ENCODE measurements at places on chromosomes 6 and 20. TPM values are rescaled to one million over a fixed set of nuclear protein-coding genes. Genes with fewer than 3 reads are reported as not detected.
A peak's percentile ranks its signal among the peaks of the same experiment; 100 is the strongest.

Gene OPRL1
- total RNA-seq = 1.0 TPM

GRCh38 chr20:60453388-60454246, 495.4 kb downstream of the CDH26 start:
- H3K27ac ChIP-seq = no peak overlapping the region
- DNase-seq = no peak
- no peaks in the 10 kb centered on the region for H3K4me1 ChIP-seq
- no peaks in the 10 kb centered on the region for H3K36me3 ChIP-seq

GRCh38 chr6:37777272-37777834, 42.2 kb upstream of the ZFAND3 start:
- no peaks in the 10 kb centered on the region for H3K36me3 ChIP-seq
- no peak for DNase-seq
- no peak overlapping the region for H3K4me3 ChIP-seq
- no peaks in the 10 kb centered on the region for H3K4me1 ChIP-seq
- H3K27me3 ChIP-seq = peaks cover under 1% of the 10 kb centered on the region

- no peak overlapping the region for H3K27ac ChIP-seq
- no peaks in the 10 kb centered on the region for H3K27me3 ChIP-seq
- DNase-seq = peak; percentile 79
- no peaks in the 10 kb centered on the region for H3K36me3 ChIP-seq
- H3K4me3 ChIP-seq = no peak overlapping the region
Measured at GRCh38 chr6:157860505-157860991, 37.5 kb downstream of the SNX9 start.

Gene CTCFL
- not detected for total RNA-seq

DNA sequence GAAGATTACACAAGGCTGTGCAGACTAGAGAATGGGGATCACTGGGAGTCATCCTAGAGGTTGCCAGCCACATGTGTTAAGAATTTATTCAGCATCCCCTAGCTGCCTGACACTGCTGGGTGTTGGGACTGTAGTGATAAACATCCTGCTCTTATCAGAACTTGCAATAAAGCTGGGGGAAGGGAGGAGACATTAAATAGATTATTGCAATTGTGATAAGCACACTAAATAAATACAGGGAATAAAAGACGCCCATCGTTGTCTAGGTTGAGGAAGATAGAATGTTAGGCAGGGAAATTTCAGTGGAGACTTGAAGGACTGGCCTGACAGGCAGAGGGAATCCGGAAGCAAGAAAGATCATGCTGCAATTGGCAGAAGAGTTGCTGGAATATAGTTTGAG, 33.2 kb upstream of the TRAM2 start:
- H3K27me3 ChIP-seq = no peaks in the 10 kb centered on the region
- no peak for DNase-seq
- no peaks in the 10 kb centered on the region for H3K4me1 ChIP-seq
- no peak overlapping the region for H3K27ac ChIP-seq

Gene DAAM2
- total RNA-seq = not detected

DNA sequence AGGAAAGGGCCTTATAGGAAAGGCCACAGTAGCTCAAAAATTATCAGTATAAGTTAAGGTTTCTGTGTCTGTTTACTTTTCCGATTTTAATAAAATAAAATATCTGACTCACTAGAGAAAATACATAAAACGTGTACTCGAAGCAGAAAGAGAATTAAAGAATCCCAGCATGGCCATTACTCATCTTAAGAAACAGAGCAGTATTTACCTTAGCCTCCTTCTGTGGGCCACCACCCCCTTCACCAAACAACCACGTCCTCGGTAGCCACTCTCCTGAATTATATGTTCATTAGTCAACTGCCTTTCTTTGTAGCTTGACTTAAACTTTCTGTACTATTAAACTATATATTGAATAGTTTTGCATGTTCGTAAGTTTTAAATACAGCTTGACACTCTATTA, 72.2 kb upstream of the SPTLC3 start:
- H3K27me3 ChIP-seq = no peaks in the 10 kb centered on the region
- H3K4me1 ChIP-seq = no peaks in the 10 kb centered on the region
- DNase-seq = no peak
- H3K36me3 ChIP-seq = no peaks in the 10 kb centered on the region

GRCh38 chr20:36887752-36888090, 11.8 kb downstream of the TLDC2 start:
- no peak overlapping the region for H3K4me3 ChIP-seq
- DNase-seq = no peak
- peaks cover 37% of the 10 kb centered on the region for H3K36me3 ChIP-seq

Gene BNIP5
- total RNA-seq = not detected

Gene TNFRSF6B
- 2.5 TPM for total RNA-seq

GRCh38 chr6:154306696-154307095, 49.9 kb downstream of the IPCEF1 start:
- H3K36me3 ChIP-seq = no peaks in the 10 kb centered on the region
- no peak overlapping the region for H3K27ac ChIP-seq
- DNase-seq = no peak
- H3K4me3 ChIP-seq = no peak overlapping the region
- peaks cover 6% of the 10 kb centered on the region for H3K4me1 ChIP-seq

Gene OR2B6
- not detected for total RNA-seq

- H3K27ac ChIP-seq = no peak overlapping the region
- peaks cover 31% of the 10 kb centered on the region for H3K4me1 ChIP-seq
- H3K27me3 ChIP-seq = peaks cover 40% of the 10 kb centered on the region
Measured at GRCh38 chr6:21593927-21594415, 420 bp downstream of the SOX4 start.

Gene SPDEF
- total RNA-seq = 0.17 TPM

DNA sequence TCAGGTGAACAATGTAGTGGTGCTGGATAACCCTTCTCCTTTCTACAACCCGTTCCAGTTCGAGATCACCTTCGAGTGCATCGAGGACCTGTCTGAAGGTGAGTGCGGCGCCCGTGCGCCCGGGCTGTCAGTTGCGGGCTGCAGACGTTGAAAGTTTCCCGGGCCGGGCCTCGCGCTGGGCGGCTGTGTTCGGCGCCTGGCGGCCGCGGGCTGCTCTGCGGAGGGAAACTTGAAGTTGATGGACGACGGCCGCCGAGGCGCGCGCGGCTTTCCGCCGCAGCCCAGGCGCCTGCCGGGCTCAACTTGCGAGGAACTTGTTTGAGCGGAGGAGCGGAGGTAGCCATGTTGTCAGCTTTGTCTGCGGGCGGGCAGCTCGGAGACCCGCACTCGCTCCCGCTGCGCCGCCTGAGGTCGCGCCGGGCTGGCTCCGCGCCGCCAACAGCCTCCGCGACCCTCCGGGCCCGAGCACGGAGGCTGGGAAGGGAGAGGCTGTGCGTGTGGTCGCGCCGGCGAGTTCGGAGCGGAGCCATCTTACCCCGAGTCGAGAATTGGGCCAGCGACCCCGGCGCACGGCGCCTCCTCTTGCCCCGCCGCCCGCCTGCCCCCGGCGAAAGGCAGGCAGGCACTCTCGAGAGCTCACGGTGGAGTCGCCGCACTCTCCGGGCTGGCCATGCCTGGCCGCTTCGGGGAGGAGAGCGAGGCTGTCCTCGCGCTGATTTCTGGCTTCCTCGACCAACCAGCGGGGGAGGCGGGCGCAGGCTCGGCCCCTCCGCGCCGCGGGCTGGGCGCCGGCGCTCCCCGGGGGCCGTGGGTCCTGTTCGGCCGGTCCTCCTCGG, 691 bp downstream of the ASF1A start:
- peak overlapping the region; percentile 94 for H3K4me3 ChIP-seq
- peaks cover 18% of the 10 kb centered on the region for H3K36me3 ChIP-seq
- peaks cover 41% of the 10 kb centered on the region for H3K4me1 ChIP-seq
- H3K27ac ChIP-seq = peak overlapping the region; percentile 93
